AG20443 (cell line): ENCODE measurements at places on chromosomes 1 and 21.

DNA sequence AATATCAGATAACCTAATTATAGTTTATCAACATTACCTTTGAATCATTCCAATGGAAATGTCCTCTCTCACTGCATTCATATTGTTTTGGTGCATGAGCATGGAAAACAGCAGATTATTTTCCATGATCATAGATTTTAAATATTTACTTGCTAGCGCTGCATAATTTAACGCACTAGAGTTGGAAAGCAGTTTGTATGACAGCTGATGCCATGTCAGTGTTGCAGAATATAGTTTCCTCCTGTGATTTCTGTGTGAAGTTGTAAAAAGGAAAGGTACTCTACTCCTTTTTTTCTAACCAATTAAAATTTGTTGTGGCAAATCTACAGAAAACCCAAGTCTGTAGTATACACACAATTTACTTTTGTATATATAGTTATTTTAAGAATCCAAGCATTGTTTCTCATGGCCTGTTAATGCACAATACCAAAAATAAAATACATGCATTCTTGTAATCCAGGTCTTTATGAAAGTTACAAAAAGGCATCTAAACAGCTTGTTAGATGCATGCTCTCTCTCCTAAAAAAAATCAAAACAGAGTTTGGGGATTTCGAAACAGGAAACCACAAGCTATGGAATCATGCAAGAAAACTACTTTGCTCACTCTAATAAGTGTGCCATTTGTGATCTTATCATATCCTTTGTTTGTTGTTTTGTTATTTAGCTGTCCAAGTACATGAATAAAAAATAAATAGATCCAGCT is 1.9 kb upstream of the ATG4C start:
- peak; percentile 63 for DNase-seq

GRCh38 chr1:52523376-52523775 is 29.5 kb downstream of the TUT4 start:
- no peak for DNase-seq

DNA sequence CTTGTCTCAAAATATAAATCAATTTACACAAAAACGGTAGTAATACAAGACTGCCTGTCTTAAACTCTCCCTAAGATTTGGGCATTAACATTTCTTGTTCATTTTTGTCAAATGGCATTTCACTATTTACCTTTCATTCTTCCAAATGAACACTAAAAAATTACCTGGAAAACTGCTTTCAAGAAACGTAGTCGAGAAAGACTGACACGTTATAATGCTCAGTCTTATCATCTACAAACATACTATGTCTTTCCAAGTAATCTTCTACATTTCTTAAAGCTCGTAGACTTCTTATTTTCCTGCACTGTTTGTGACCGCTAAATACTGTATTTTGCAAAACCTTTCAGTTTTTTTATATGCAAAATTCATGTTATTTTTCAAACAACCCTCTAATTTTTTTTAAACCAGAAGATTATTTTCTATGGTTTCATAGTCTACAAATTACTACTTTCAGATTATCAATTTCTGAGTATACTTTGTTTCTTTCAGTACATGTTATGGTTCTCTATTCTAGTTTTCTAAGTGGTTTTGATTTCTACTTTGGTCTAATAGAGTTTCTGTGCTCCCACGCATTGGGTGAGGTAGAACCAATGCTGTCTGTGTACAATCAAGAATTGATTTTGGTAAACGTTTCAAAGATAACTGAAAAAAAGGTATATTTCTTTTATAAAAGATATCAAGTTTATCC is 336.4 kb downstream of the SMYD3 start:
- DNase-seq = no peak

- peak; percentile 75 for DNase-seq
These were observed 231.9 kb upstream of the JUN start for GRCh38 chr1:59015708-59016107.
